Gastroesophageal sphincter (tissue), 4 donors: ENCODE measurements at places on chromosomes 5 and 9. TPM values are rescaled to one million over a fixed set of nuclear protein-coding genes. Genes with fewer than 3 reads are reported as not detected.
A peak's percentile ranks its signal among the peaks of the same experiment; 100 is the strongest.

DNA sequence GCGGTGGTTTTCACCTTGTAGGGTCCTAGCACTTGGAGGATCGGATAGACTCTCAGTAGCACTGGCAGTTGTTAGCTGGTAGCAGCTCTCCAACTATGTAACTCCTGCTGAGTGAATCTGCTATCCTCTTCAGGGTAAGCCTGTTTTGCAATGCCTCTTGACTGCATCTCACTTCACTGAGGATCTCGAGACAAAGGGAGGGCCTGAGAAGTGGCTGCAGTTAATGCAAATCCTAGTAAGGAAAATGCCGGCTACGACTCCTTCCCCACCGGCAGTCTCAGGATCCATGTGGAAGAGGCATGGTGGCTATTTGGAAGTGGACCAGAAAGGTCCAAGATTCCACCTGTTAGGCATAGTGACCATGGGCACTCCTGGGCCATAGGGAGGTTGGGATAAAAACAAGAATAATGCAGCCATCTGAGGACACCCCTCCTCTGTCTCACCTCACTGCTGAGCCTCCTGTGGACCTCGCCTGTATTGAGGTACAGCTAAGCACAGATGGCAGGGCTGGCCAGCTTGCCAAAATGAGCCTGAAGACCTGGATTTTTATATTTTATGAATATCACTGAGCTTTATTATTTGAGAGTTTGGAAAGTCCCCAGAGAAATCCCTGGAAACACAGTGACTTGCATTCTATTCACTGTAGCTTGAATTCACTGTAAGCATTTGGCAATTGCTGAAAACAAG is 146.0 kb downstream of the LIFR start:
- no peak for ATAC-seq

The PCAT7 gene
- not detected for total RNA-seq

The FOXD4L4 gene
- total RNA-seq, result not detected

GRCh38 chr9:36407122-36407723 is 7.2 kb upstream of the RNF38 start:
- peak; percentile 53 for ATAC-seq

GRCh38 chr9:76619197-76619596 is 145.0 kb upstream of the PCA3 start:
- no peak for ATAC-seq

DNA sequence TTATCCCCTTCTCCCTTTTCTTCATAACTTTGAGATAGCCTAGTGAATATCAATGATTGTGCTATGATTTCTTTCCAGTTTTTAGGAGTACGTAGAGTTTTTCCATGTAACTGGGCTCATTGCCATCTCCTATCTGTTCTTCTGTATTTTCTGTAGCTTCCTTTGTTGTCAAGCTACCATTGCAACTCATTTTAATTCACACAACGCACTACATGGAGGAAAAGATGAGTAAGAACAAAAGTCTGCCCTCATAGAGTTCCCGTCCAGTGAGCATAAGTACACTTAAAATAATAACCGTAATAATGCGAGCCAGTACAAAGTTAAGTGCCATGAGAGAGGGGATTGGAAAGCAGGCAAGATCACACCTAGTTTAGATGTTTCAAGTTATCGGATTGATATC is 177.7 kb downstream of the PAM start:
- no peak for ATAC-seq

The GABBR2 gene
- not detected for total RNA-seq

GRCh38 chr9:72592502-72593403 is 71.3 kb downstream of the TMC1 start:
- ATAC-seq, result peak; percentile 82

The ACO1 gene
- 72.7 TPM for total RNA-seq

The NME5 gene
- 4.3 TPM for total RNA-seq

GRCh38 chr9:125759764-125760129 is 12.6 kb downstream of the PBX3 start:
- no peak for ATAC-seq

DNA sequence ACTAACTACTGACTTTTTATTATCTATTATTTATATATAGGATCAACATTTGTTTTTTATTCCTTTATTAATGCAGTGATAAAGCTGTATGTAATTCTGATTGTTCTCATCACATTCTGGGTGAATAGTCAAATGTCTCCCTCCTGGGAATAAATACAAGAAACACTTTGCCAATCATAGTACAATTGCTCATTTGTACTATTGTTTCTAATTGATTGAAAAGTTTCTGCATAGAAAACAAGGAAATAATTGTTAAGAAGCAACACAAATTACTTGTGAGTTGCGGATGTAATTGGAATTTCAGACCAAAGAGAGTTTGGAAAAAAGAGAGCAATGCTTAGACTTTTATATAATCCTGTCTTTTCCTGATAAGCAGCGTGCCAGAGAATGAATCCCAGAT is 1013.9 kb downstream of the EFNA5 start:
- ATAC-seq, result no peak

DNA sequence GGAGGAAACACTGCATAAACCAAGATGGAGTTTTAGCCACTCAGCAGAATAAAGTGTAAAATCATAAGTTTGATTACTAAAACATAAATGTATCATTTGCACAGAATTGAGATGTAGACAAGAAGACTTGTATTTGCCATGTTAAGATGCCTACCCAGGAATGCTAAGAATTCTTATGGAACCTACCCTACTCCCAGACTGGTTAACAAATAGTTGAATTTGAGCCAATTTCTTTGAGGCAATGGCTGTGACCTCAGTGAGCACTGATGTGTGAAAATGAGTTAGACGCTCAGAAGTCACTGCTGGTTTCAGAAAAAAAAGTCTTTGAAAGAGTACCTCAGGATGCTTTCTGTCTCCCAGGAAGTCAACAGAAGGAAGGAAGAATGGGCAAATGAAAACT is 95.6 kb downstream of the ESM1 start:
- ATAC-seq, result no peak

The SLIT3 gene
- 32.1 TPM for total RNA-seq

- no peak for ATAC-seq
These were observed 35.5 kb downstream of the RFK start for GRCh38 chr9:76358628-76359280.

GRCh38 chr9:127763918-127764384 is 14.5 kb downstream of the SH2D3C start:
- peak; percentile 73 for ATAC-seq

GRCh38 chr5:156543348-156544145 is 216.6 kb downstream of the SGCD start:
- ATAC-seq, result no peak

The CAMLG gene
- total RNA-seq, result 44.8 TPM
